A172 (cell line): ENCODE measurements at places on chromosomes 11 and 22. TPM values are rescaled to one million over a fixed set of nuclear protein-coding genes. Genes with fewer than 3 reads are reported as not detected.

DNA sequence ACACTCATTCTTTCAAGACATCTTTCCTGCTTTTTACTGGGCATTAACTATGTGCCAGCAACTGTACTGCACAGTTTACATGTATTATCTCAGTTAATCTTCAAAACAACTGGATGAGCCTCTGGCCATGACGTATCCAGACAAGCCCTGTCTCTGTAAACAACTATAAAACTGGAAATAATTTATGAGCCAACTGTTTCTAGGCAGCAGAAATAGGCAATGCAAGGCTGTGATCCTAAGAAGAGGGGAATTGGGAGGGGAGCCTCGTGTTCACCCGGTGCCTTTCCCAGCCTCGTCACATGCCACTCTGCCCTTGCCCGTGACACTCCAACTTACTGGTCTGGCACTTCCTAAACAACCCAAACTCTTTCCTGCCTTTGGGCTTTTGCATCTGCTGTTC is 82.8 kb downstream of the FBXO7 start:
- peak; percentile 27 for DNase-seq

DNA sequence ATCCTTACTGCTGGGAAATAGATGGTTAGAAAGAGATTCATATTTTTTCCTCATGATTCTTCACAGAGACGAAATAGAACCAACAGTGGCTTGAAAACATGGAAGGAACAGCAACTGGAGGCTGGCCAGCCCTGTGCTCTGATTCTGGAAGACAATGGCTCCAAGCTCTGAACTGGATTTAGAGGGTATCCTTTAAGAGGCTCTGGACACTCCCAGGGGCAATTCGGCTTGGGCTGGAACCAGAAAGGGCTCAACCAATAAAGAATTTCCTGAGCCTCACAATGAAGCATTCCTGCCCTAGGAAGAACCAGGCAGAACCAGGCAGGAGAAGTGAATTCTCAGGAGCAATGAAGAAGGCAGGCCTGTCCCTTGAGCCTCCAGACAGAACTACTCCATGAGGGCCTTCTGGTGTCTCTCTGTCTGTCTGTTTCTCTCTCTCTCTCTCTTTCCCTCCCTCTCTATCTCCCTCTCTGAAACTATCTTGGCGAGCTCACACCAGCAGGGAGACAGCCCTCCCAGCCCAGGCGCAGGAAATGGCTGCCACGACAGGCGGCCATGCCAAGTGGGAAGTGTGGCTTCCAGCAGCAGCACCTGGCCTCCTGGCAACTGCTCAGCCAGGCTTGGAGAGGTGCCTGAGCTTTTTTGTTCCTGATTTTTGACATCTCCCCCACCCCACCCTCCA is 93.3 kb downstream of the RCN1 start:
- no peak for DNase-seq

GRCh38 chr22:32542066-32542676 is 67.6 kb downstream of the FBXO7 start:
- no peak for DNase-seq

DNA sequence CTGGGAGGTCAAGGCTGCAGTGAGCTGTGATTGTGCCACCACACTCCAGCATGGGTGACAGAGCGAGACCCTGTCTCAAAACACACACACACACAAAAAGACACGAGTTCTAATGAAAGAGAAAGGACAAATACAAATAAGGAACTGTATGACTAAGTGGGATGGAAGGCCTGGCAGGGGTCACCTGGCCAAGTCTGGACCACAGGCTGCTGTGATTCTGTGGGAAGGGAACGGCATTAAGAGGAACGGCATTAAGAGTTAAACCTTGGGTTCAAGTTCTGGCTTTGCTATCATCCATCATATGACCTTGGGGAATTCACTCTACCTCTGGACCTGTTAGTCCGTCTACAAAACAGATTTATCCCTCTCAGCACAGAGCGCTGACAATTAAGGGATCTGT is 47.7 kb downstream of the LRFN4 start:
- DNase-seq = no peak

The GUCY1A2 gene
- total RNA-seq = 0.02 and 0.07 TPM in 2 replicates

DNA sequence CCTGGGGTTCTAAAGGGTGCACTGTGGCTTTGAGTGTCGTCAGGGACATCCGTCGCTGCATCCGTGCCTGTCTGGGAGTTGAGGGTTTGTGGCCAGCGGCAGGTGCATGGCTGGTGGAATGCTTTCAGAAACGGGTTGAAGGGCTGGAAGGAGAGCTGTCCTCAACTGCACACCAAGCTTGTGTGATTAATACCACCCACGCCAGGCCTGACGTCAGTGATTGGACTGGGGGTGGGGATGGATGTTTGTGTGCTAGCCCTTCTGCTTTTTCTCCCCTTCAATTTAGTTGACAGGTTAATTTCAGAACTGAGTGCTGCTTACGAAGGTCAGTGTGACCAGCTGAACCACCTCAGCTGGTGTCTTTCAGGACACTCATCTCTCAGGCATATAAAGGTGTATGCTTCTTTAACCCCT is 3.2 kb upstream of the GAB2 start:
- DNase-seq = peak; percentile 43

GRCh38 chr11:111819161-111819828 is 52.1 kb downstream of the ALG9 start:
- DNase-seq = no peak

The MPST gene
- 57.0 and 68.4 TPM in 2 replicates for total RNA-seq

- DNase-seq = no peak
Observed at GRCh38 chr11:15627560-15627959, 512.8 kb downstream of the INSC start.

GRCh38 chr11:61473370-61474012 is 35.1 kb upstream of the LRRC10B start:
- DNase-seq = no peak

- DNase-seq = peak; percentile 55
Observed at GRCh38 chr22:37636186-37636948, 3.1 kb upstream of the SH3BP1 start.

The OR4D5 gene
- not detected in 2 replicates for total RNA-seq

DNA sequence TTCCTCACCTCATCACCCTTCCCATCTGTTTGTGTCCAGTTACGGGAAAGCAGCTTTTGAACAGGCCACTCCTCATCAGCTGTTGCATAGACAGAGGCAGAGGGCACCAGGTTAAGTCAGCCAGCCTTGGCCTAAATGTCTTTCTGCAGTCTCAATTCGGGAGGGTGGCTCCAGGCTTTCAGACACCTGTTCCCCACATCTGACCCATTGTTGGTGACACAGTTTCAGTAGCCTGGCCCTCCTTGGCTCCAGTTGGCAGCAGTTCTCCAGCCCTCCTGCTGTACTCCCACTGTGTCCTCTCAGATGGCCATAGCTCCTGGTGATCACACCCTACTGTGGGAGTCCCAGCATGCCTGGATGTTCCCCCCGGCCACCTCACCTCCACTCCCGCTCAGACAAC is 70.8 kb upstream of the MYOD1 start:
- no peak for DNase-seq

The GGTLC3 gene
- not detected in 2 replicates for total RNA-seq

The CAPRIN1 gene
- total RNA-seq = 232 and 292 TPM in 2 replicates
